ENCODE measurements at places on chromosomes 7 and 10.

- DNase-seq = peak; percentile 58
Observed at GRCh38 chr10:90920986-90921666, at the start of gene ANKRD1. TSS of gene ANKRD1 (minus strand) at chr10:90921087. CDS start at chr10:90921027, 60 bp downstream.

- DNase-seq = no peak
Observed at GRCh38 chr10:48253970-48254657, 20.4 kb downstream of the FRMPD2 start.

- no peak for DNase-seq
Observed at GRCh38 chr10:17351506-17351905, 102.9 kb downstream of the ST8SIA6 start.

- DNase-seq = no peak
Observed at GRCh38 chr10:118472415-118473304, 122.8 kb downstream of the PRLHR start.

DNA sequence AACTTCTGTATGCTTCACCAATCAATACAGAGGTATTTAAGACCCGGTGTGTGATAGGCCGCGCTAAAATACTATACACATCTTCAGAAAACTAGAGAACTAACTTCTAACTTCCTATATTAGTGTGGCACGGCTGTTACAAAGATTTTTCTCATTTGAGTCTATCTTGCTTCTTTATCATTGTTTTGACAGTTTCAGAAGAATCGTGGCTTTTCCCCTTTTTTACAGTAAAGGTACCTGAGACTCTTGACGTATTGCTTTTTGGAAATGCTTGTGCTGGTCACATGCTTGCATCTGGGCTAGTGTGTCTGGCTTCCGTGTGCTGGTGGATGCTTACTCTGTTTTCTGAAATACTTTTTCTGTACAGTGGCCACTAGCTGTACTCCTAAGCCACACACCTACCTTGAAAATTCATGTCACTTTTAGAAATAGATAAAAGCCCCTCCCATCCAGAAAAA is 12.7 kb downstream of the IKZF1 start:
- no peak for DNase-seq

DNA sequence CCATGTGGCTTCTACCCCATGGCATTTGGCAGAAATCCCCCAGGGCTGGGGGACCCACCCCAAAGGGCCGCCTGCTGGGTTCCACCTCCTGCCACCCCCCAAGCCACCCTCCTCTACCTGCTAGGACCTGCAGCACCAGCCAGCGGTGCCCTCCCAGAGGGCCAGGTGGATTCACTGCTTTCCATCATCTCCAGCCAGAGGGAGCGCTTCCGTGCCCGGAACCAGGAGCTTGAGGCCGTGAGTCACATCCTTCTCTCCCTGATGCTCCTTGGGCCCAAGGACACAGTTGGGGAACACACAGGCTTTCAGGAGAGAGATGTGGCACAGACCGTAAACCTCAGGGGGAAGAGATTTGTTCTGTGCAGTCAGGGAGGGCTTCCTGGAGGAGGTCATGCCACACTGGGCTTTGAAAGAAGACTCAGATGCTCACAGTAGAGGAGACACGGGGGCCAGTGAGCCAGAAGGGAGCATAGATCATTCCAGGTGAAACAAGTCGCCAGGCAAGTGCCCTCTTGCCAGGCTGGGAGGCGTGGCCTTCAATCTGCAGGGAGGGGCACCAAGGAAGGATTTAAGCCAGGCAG is 11.5 kb upstream of the SH2B2 start:
- DNase-seq = no peak

DNA sequence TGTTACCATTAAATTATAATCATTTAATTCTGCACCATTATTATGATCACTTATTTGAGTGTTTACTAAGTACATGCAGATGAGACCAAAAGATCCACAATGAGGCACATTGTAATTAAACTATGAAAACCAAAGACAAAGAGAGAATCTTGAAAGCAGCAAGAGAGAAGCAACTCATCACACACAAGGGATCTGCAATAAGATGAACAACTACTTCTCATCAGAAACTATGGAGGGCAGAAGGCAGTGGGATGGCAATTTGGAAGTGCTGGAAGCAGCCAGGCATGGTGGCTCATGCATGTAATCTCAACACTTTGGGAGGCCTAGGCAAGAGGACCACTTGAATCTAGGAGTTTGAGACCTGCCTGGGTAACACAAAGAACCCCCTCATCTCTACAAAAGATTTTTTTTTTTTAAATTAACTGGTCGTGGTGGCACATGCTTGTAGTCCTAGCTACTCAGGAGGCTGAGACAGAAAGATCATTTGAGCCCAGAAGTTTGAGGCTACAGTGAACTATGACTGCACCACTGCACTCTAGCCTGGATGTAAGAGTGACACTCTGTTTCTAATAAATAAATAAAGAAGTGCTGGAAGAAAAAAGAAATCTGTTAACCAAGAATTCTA is 47.7 kb downstream of the CDK6 start:
- DNase-seq = no peak

- no peak for DNase-seq
Observed at GRCh38 chr7:135917721-135918120, 59.4 kb downstream of the MTPN start.

Data from left ventricle myocardium inferior (tissue), 1 donor.